IPS DF 6.9 (cell line): ENCODE measurements at places on chromosomes 7 and 10.

- no peak overlapping the region for H3K4me3 ChIP-seq
- no peaks in the 10 kb centered on the region for H3K4me1 ChIP-seq
- H3K27me3 ChIP-seq: no peaks in the 10 kb centered on the region; the same call in 1 of the 2 replicates
- H3K27ac ChIP-seq: no peak overlapping the region
- no peaks in the 10 kb centered on the region for H3K36me3 ChIP-seq
Measured at GRCh38 chr10:29249018-29249417, 39.9 kb upstream of the LYZL1 start.

DNA sequence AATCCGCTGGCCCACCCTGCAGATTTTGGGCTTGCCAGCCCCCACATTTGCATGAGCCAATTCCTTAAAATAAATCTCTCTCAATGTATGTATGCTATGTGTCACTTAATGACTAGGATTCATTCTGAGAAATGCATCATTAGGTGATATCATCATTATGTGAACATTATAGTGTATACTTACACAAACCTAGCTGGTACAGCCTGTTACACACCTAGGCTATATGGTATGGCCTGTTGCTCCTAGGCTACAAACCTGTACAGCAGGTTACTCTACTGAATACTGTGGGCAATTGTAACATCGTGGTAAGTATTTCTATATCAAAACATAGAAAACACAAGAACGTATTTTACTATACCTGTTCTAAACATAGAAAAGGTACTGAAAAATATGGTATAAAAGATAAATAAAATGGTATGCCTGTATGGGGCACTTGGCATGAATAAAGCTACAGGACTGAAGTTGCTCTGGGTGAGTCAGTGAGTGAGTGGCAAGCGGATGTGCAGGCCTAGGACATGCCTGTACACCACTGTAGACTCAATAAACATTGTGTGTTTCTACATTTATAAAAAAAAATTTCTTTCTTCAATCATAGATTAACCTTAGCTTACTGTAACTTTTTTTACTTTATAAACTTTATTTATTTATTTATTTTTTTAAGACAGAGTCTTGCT, 135.9 kb downstream of the ABCA13 start:
- H3K36me3 ChIP-seq: no peaks in the 10 kb centered on the region; the same call in 1 of the 2 replicates
- H3K4me3 ChIP-seq: no peak overlapping the region
- no peak for DNase-seq
- no peaks in the 10 kb centered on the region for H3K27me3 ChIP-seq

- H3K27me3 ChIP-seq: no peaks in the 10 kb centered on the region
- no peaks in the 10 kb centered on the region for H3K36me3 ChIP-seq
- no peak overlapping the region for H3K27ac ChIP-seq
- DNase-seq: no peak
- no peaks in the 10 kb centered on the region; the same call in 1 of the 2 replicates for H3K4me1 ChIP-seq
Measured at GRCh38 chr10:3195286-3195685, 22.7 kb upstream of the PITRM1 start.

DNA sequence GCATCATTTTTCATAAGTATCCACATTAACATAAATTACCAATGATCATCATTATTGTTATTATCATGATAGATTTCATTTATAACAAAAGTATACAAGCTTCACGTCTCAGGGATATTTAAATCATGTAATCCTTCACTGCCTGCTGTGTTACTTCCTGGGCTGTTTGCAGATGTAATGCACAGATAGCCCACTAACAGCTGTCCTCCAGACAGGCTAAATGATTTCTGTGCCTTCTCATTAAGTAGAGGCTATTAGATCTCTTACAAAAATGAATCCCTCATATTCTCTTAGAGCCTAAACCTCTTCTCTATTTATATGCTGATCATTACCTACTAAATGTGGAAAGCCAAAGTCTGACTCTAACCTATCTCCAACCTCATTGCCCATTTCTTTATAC, 9.3 kb downstream of the PCLO start:
- no peaks in the 10 kb centered on the region for H3K4me1 ChIP-seq
- no peak overlapping the region for H3K27ac ChIP-seq
- DNase-seq: no peak
- no peak overlapping the region for H3K4me3 ChIP-seq
- H3K36me3 ChIP-seq: no peaks in the 10 kb centered on the region
- no peaks in the 10 kb centered on the region for H3K27me3 ChIP-seq

DNA sequence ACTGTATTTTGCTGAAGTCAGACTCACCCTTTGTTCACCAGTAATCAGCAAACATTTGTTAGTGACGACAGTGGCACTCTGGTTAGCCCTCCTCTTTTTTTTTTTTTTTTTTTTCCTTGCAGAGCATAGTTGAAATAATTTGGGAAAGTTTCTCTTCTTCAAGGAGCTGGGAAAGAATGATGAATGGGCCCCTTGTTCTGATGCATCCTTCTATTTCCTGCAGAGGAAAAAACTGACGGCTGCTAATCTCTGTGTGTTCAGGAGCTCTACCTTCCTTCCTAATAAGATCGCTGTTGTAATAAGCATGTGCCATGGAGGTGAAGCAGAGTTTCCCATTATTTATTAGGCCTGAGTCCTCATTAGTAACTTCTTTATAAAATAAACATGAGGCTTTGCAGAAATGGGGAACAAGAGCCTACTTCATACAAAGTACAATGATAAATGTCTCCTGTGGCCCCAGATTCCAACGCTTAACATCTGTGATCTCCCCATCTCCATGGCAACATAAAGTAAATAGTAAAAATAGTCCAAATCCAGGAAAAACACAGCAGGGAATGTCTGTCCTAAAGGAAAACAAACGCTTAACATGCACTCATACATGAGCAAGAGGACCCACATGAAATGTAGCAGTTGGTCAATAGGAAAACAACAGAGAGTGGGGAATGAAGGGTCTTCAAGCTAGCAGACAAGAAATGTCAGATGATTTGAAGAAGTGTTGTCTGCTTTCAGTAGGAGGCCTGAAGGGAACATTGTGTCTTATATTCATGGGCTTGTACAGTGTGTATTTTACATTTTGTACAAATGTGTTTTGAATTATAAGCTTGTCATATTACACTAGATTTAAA, 59.1 kb upstream of the CALD1 start:
- no peak overlapping the region for H3K27ac ChIP-seq
- no peak overlapping the region for H3K4me3 ChIP-seq
- no peak for DNase-seq
- no peaks in the 10 kb centered on the region for H3K27me3 ChIP-seq
- H3K36me3 ChIP-seq: no peaks in the 10 kb centered on the region

- DNase-seq: no peak
- H3K27ac ChIP-seq: no peak overlapping the region
- no peak overlapping the region for H3K4me3 ChIP-seq
- H3K27me3 ChIP-seq: no peaks in the 10 kb centered on the region
- H3K36me3 ChIP-seq: no peaks in the 10 kb centered on the region
Measured at GRCh38 chr7:37635346-37635745, 48.2 kb upstream of the GPR141 start.

DNA sequence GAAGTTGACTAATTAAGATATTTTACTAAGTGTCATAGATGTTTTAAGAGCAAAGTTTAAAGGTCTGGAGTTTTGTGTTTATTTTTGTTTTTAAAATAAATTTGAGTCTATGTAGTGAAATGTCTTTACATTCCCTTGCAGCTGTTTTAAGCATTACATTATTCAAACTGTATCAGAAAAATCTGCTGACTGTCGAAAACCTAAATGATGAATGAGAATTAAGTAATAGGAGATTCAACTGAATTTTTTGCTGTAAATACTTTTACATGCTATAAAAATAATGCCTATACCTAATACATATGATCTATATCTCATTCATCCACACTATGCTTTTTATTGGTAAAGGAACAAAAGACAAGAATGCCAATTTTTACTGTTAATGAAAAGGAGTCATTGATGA, 227.2 kb downstream of the CSTF2T start:
- H3K36me3 ChIP-seq: no peaks in the 10 kb centered on the region
- H3K27ac ChIP-seq: no peak overlapping the region
- DNase-seq: no peak
- H3K4me1 ChIP-seq: no peaks in the 10 kb centered on the region
- no peaks in the 10 kb centered on the region for H3K27me3 ChIP-seq

- no peaks in the 10 kb centered on the region for H3K36me3 ChIP-seq
- no peaks in the 10 kb centered on the region for H3K27me3 ChIP-seq
- H3K4me1 ChIP-seq: peaks cover 3% of the 10 kb centered on the region; the same call in 1 of the 2 replicates
- H3K4me3 ChIP-seq: no peak overlapping the region
Measured at GRCh38 chr7:106736123-106736507, 75.2 kb upstream of the CCDC71L start.

- no peaks in the 10 kb centered on the region for H3K4me1 ChIP-seq
- no peak overlapping the region for H3K4me3 ChIP-seq
- H3K27ac ChIP-seq: no peak overlapping the region
- H3K36me3 ChIP-seq: no peaks in the 10 kb centered on the region
Measured at GRCh38 chr10:71796749-71797405, 23.6 kb upstream of the VSIR start.

- H3K4me3 ChIP-seq: no peak overlapping the region
- no peaks in the 10 kb centered on the region for H3K36me3 ChIP-seq
- no peak overlapping the region for H3K27ac ChIP-seq
- DNase-seq: no peak
- H3K4me1 ChIP-seq: peaks cover 1% of the 10 kb centered on the region; the same call in 1 of the 2 replicates
Measured at GRCh38 chr7:17501441-17502212, 203.2 kb downstream of the AHR start.

GRCh38 chr10:110353244-110354119, 48.8 kb upstream of the SMNDC1 start:
- H3K4me1 ChIP-seq: 0 out of 2 replicates have a peak, but pooled peaks cover 3% of the 10 kb centered on the region
- no peak for DNase-seq
- no peaks in the 10 kb centered on the region for H3K27me3 ChIP-seq
- no peaks in the 10 kb centered on the region for H3K36me3 ChIP-seq

GRCh38 chr10:100729862-100730724, 15.3 kb upstream of the PAX2 start:
- no peak overlapping the region for H3K27ac ChIP-seq
- H3K27me3 ChIP-seq: peaks cover 94% of the 10 kb centered on the region
- H3K36me3 ChIP-seq: no peaks in the 10 kb centered on the region
- peak overlapping the region; percentile 6; the same call in 1 of the 2 replicates for H3K4me3 ChIP-seq
- no peak for DNase-seq

DNA sequence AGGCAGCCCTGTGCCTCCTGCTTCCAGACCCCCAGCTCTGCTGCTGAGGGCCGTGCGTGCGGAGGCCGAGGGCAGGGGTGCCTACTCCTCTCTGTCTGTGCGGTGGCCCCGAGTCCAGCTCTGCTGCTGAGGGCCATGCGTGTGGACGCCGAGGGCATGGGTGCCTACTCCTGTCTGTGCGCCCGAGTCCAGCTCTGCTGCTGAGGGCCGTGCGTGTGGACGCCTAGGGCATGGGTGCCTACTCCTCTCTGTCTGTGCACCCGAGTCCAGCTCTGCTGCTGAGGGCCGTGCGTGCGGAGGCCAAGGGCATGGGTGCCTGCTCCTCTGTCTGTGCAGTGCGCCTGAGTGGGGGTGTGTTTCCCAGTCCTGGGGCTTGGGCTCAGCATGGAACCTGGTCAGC, 142.7 kb downstream of the ZMYND11 start:
- no peaks in the 10 kb centered on the region; the same call in 1 of the 2 replicates for H3K4me1 ChIP-seq
- DNase-seq: no peak
- no peak overlapping the region for H3K4me3 ChIP-seq
- H3K27ac ChIP-seq: no peak overlapping the region
- H3K27me3 ChIP-seq: no peaks in the 10 kb centered on the region

DNA sequence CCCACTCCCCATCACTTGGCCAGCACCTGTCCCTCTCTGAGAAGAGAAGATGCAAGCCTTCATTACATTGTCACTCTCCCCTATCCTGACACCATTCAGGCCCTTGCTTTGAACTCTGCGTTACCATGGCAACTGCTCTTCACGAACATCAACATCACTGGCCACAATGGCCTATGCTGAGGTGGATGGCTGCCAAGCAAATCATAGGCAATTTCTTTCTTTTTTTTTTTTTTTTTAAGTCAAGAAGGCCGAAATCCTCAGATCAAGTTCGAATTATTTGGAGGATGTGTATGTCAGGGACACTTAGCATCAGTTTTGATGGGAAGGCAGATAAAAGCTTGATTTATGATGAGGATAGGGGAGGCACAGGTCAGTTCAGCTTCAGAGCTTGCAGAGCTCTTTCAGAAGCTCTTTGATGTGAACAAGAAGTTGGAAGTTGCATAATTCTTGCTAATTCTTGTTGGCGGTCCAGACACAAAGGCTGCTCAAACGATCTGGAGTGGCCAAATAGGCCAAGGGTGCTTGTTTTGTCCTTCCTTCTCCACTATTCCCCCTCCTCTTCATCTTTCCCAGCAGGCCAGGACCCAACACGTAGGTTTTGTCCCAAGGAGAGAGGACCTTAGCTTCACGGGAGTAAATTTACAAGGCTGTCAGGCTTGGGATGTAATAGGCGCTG, 179.9 kb upstream of the NPVF start:
- DNase-seq: no peak
- H3K27me3 ChIP-seq: no peaks in the 10 kb centered on the region
- H3K4me3 ChIP-seq: no peak overlapping the region
- no peaks in the 10 kb centered on the region for H3K4me1 ChIP-seq

DNA sequence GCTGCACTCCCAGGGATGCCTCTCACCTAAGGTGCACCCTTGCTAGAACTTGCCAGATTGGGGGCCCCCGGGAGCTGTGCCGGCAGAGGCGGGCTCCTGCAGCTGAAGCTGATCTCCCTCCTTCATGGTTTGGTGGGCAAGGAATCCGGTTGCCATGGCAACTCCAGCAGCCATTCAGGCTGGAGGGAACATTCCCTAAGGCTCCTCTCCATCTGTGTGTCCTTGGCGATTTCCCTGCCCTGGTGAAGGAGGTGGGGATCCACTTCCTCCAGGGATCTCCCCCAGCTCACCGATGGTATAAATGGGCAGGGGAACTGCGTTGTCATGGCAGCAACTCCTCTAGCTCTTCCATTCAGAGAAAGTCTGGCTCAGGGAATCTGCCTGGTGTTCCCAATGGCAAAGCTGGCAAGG, 49.6 kb upstream of the GPR158 start:
- DNase-seq: no peak
- H3K27ac ChIP-seq: no peak overlapping the region
- H3K4me1 ChIP-seq: no peaks in the 10 kb centered on the region
- H3K36me3 ChIP-seq: no peaks in the 10 kb centered on the region
- H3K4me3 ChIP-seq: no peak overlapping the region

DNA sequence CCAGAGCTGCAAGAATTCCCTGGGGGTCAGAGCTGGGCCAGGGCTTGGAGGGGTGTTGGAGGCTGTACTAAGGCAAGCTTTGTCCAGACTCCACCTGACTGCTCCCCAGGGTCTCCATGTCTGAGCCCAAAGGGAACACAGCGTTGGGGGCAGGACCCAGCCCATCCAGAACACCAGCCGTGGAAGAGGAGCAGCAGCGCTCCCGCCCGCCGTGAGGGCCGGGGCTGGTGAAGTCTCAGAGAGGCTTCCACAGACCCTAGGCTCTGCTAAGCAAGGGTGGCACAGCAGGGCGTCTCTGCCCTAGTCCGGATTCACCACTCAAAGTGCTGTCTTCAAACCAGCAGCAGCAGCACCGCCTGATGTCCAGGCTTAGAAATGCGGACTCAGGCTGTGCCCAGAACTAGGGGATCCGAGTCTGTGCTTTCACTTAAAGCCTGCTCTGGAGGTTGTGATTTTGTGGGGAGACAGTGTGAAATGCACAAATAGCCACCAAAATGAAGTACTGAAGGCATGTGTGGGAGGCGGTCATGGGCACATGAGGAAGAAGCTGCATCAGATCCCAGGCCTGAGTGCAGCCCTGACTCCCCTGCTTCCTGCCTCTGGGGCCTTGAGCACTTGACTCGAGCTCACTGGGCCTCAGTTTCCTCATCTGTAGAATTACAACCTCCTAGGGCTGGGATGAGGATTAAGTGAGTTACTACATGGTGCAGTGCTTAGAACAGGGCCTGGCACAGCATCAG, 16.6 kb upstream of the AQP1 start:
- no peak overlapping the region for H3K27ac ChIP-seq
- DNase-seq: no peak
- no peak overlapping the region for H3K4me3 ChIP-seq
- no peaks in the 10 kb centered on the region for H3K36me3 ChIP-seq
- no peaks in the 10 kb centered on the region for H3K27me3 ChIP-seq
